ENCODE measurements at places on chromosomes 13 and 19.

- no peak for DNase-seq
These were observed 10.1 kb downstream of the BCL3 start for GRCh38 chr19:44758596-44758995.

- no peak for DNase-seq
These were observed 7.3 kb upstream of the HS6ST3 start for GRCh38 chr13:96082640-96083039.

GRCh38 chr19:16425993-16426392 lies 45.8 kb downstream of the EPS15L1 start:
- no peak for DNase-seq

- DNase-seq = no peak
These were observed 35.8 kb upstream of the ZNF724 start for GRCh38 chr19:23285948-23286347.

GRCh38 chr19:3586707-3587346 lies 1.5 kb downstream of the GIPC3 start:
- no peak for DNase-seq

DNA sequence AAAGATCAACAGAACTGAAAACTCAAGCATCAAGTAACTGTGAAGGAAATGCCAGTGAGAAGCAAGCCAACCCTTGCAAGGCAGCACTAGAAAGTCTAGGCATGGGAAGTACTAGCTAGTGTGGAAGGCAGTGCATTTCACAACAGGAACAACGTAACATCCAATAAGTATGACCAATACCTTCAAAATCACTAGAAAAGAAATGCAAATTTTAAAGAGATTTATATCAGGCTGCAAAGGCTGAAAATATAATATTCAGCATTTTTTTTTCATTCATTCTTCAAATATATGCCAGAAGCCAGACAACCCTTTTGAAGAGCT lies 121.9 kb downstream of the DLEU7 start:
- no peak for DNase-seq

GRCh38 chr13:38265132-38265497 lies 84.5 kb upstream of the UFM1 start:
- no peak for DNase-seq

- DNase-seq = no peak
These were observed 536.7 kb upstream of the ARGLU1 start for GRCh38 chr13:107104631-107105030.

- no peak for DNase-seq
These were observed 10.9 kb downstream of the IGFLR1 start for GRCh38 chr19:35731353-35731752.

DNA sequence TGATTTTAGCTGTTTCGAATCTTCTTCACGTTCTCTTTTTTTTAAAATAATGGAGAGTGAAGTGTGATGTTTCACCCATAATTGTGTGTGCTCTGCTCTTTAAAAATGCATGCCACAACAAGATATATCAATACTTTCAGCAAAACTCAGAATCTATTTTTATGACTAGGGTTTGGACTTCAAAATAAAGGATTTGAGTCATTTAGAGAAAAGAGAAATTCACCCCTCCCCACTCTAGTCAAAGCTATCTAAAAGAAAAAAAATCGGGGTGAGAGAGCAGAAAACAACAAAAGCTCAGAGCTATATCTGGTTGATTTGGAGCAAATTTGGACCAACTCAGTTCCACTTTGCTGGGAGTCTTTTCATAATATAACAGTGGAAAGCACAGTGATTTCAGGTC lies 244.5 kb downstream of the DNAJC15 start:
- DNase-seq = no peak

DNA sequence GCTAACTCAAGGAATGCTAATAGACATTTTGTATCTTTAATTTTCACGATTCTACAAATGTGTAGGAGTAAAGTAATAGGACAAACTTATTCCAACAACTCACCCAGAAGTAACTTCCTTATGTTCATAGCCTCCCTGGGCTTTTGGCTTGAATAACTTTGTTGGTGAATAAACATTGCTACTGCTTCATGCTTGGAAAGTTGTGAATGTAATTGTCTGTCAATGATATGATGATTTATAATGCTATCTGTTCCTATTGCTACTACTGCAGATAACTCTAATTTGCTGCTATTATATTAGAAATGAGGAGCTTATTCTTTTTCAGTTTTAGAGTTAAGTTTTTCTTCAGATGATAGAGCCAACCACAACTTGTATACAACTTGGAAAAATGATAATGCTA lies 307.7 kb downstream of the PCDH9 start:
- DNase-seq = no peak
